T-helper 17 cell (primary cell): ENCODE measurements at places on chromosomes 16 and 17. TPM values are rescaled to one million over a fixed set of nuclear protein-coding genes. Genes with fewer than 3 reads are reported as not detected.

DNA sequence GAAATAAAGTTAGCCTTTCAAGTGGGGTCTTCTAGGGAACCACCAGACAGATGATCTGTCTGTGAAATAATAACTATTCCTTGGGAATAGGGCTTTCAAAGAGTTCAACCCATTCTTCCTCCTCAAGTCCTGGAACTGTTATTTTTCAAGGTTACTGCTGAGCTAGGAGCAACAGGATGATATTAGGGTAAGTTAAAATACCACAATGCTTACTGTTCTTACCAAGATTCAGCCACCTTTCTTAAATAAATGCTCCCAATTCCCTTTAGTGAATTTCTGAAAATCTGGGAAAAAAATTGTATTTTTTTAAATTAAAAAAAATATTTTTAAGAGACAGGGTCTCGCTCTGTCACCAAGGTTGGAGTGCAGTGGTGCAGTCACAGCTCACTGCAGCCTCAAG lies 26.9 kb upstream of the ALDH3A2 start:
- H3K27me3 ChIP-seq, result peaks cover 7% of the 10 kb centered on the region
- DNase-seq, result no peak
- H3K4me3 ChIP-seq, result no peak overlapping the region
- H3K4me1 ChIP-seq, result no peaks in the 10 kb centered on the region
- no peaks in the 10 kb centered on the region for H3K36me3 ChIP-seq

Gene NEK8
- 5.8 TPM for total RNA-seq

Gene TNFRSF13B
- total RNA-seq, result 1.1 TPM

- H3K4me3 ChIP-seq, result no peak overlapping the region
- no peaks in the 10 kb centered on the region for H3K27me3 ChIP-seq
- H3K36me3 ChIP-seq, result no peaks in the 10 kb centered on the region
- H3K4me1 ChIP-seq, result no peaks in the 10 kb centered on the region
- no peak overlapping the region for H3K27ac ChIP-seq
Observed at GRCh38 chr16:73864868-73865267, 431.7 kb upstream of the PSMD7 start.

Gene NPIPA3
- not detected for total RNA-seq

Gene MRPL38
- 107 TPM for total RNA-seq

DNA sequence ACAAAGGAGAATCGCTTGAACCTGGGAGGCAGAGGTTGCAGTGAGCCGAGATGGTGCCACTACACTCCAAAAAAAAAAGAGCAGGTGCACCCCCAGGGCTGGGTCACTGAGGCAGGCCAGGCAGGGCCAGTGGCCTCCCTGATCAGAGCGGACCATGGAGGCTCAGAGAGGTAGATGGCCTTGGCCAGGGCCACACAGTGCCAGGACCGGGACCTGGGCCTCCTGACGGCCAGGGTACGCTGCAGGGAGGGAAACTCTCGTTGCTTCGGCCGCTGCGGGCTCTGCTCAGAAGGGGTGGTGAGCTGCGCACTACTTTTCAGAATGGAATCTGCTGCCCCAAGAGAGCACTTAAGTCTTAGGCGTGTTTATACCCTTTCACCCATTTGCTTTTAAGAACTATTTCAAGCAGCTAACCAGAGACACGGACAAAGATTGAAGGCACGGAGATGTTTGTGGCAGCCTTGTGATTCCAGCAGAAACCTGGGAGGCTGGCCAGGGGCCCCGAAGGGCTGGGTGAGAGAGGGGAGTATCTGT lies 17.1 kb downstream of the MYO1C start:
- H3K36me3 ChIP-seq, result peaks cover 7% of the 10 kb centered on the region
- H3K27ac ChIP-seq, result peak overlapping the region; percentile 47
- no peak overlapping the region for H3K4me3 ChIP-seq
- no peaks in the 10 kb centered on the region for H3K27me3 ChIP-seq
- DNase-seq, result no peak
- H3K4me1 ChIP-seq, result peaks cover 12% of the 10 kb centered on the region

DNA sequence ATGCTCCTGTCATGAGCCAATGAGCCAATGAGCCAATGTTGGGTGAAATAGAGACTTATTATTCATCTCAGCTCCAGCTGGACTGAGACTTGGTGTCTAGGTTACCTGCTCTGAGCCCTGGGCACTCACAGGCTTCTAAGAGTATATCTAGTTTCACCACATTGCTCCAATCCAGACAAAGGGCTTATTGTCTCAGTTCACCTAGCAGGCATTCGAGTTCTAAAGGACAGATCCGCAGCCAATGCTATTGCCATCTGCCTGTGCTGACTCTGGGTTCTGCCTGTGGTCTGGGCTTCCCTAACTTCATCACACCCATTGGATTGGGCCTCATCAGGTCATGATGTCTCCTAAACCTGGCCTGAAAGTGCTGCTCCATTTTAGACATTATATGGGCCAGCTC lies 66.1 kb upstream of the HS3ST4 start:
- no peak overlapping the region for H3K27ac ChIP-seq
- no peaks in the 10 kb centered on the region for H3K36me3 ChIP-seq
- no peak for DNase-seq
- H3K4me3 ChIP-seq, result no peak overlapping the region
- H3K4me1 ChIP-seq, result no peaks in the 10 kb centered on the region
- peaks cover 9% of the 10 kb centered on the region for H3K27me3 ChIP-seq

GRCh38 chr16:57834936-57835335 lies 32.6 kb upstream of the KIFC3 start:
- no peak overlapping the region for H3K27ac ChIP-seq
- no peaks in the 10 kb centered on the region for H3K36me3 ChIP-seq

Gene CHST6
- total RNA-seq, result not detected

Gene SOCS1
- total RNA-seq, result 42.1 TPM

Gene RGS11
- total RNA-seq, result not detected

DNA sequence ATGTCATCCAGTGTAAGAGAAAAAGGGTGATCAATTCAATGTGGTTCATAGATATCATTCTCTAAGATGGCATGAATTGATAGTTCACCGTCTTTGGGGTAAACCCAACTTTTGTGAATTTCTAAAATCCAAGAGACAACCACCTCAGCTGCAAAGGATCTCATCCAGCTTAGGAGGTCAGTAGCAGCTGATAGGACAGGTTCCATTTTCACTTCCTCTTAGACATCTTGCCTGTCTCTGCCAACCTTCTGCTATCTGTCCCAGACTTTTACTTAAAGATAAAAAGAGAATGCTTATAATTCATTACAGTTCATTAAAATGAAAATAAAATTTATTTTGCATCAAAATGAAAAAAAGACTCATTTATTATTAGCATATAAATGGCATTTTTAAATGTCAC lies 468.2 kb downstream of the XYLT1 start:
- no peak overlapping the region for H3K27ac ChIP-seq
- no peak for DNase-seq
- peaks cover 4% of the 10 kb centered on the region for H3K4me1 ChIP-seq
- no peaks in the 10 kb centered on the region for H3K36me3 ChIP-seq
- no peak overlapping the region for H3K4me3 ChIP-seq

DNA sequence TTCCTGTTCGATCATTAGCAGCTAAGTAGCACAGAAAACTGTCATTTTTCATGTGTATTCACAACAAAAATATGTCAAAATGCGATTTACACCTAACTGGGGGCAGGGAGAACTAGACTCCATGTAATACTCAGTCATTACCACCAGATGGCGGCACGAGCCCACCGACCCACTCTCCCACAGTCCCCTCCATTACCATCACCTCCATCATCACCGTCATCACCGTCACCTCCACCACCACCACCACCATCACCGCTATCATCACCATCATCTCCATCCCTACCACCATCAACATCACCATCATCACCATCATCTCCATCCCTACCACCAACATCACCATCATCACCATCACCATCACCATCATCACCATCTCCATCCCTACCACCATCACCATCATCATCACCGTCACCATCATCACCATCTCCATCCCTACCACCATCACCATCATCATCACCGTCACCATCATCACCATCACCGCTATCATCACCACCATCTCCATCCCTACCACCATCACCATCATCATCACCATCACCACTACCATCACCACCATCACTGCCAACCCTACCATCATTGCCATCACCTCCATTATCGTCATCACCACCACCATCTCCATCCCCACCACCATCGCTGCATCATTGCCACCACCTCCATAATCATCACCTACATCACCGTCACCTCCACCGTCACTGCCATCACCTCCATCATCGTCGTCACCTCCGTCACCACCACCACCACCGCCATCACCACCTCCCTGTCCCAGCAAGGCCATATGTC lies 14.4 kb downstream of the NDUFAF8 start:
- DNase-seq, result no peak
- H3K4me3 ChIP-seq, result peak overlapping the region; percentile 88

Gene FAM20A
- 0.42 TPM for total RNA-seq

Gene CDH13
- total RNA-seq, result not detected

DNA sequence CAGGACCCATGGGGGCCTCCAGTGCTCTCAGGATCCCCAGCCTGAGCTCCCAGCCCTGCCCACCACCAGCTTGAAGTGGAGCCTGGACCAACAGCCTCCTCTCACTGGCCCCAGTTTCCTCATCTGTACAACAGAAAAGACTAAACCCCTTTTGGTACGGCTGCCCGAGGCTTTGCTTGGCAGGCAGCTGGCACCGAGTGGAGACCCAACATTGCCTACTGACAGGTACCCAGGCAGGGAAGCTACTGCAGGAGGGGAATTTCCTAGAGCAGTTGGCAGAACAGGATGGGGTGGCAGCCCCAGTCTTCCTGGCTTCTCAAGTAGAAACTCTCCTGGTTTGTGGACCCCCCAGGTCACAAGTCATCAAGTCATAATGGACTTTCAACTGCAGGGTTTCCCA lies 14.2 kb downstream of the SREBF1 start:
- peak overlapping the region; percentile 76 for H3K27ac ChIP-seq
- H3K4me3 ChIP-seq, result peak overlapping the region; percentile 61
- no peaks in the 10 kb centered on the region for H3K27me3 ChIP-seq
- peaks cover 56% of the 10 kb centered on the region for H3K4me1 ChIP-seq
- peaks cover 2% of the 10 kb centered on the region for H3K36me3 ChIP-seq
- DNase-seq, result no peak

GRCh38 chr17:34709158-34709754 lies 129.9 kb downstream of the TMEM132E start:
- no peak overlapping the region for H3K4me3 ChIP-seq
- H3K4me1 ChIP-seq, result no peaks in the 10 kb centered on the region
- peaks cover 2% of the 10 kb centered on the region for H3K36me3 ChIP-seq
- H3K27me3 ChIP-seq, result peaks cover 47% of the 10 kb centered on the region
- H3K27ac ChIP-seq, result no peak overlapping the region

Gene COL1A1
- 15.4 TPM for total RNA-seq

Gene ETV4
- not detected for total RNA-seq

DNA sequence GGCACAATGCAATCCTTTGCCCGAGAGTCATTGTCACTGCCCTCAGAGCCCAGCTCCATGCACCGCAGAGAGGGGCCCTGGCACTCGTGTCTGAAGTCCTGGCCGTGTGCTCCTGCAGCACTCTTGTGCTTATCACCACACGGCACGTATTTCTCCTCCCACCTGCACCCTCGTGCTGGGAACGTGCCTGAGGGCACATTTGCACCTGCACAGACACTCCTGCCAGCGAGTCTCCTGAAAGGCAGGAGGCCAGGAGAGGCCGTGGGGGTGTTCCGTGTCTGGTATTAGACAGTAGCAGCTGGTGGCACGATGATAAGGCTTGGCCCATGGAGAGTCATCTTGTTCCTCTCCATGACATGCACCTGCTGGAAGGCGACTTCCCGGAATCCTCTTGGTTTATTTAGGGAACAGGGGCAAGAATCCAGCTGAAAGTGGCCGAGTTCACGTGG lies 3.4 kb upstream of the ACSF3 start:
- no peak overlapping the region for H3K4me3 ChIP-seq
- no peak for DNase-seq
- peaks cover 13% of the 10 kb centered on the region for H3K4me1 ChIP-seq
- H3K36me3 ChIP-seq, result peaks cover 2% of the 10 kb centered on the region
- H3K27ac ChIP-seq, result peak overlapping the region; percentile 67
- H3K27me3 ChIP-seq, result peaks cover 37% of the 10 kb centered on the region

DNA sequence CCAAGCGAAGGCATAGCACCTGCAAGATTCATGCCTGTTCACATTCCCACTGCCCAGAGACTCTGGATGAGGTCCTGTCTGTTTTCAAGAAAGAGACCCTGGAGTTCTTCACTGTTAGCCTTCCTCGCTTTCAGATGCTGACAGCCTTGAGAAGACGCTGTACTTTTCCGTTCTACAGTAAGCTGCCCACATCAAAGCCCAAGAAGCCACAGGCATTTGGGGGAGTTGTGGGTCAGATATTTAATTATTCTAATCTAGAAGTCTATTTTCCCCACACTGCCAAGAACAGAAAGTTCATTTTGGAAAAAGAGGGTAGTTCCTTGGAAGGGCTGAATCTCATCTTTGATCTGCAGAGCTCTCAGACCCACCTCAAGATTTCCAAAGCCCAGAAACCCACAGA lies 127.9 kb downstream of the AXIN2 start:
- no peak for DNase-seq
- no peaks in the 10 kb centered on the region for H3K36me3 ChIP-seq
- H3K27me3 ChIP-seq, result peaks cover 21% of the 10 kb centered on the region
- H3K4me3 ChIP-seq, result peak overlapping the region; percentile 10
- H3K4me1 ChIP-seq, result peaks cover 8% of the 10 kb centered on the region

GRCh38 chr17:41813152-41813680 lies 412 bp downstream of the FKBP10 start:
- no peak overlapping the region for H3K27ac ChIP-seq
- peak overlapping the region; percentile 69 for H3K4me3 ChIP-seq
- DNase-seq, result no peak
- no peaks in the 10 kb centered on the region for H3K27me3 ChIP-seq

- no peak for DNase-seq
- H3K27ac ChIP-seq, result peak overlapping the region; percentile 47
Observed at GRCh38 chr16:57818377-57819064, 16.2 kb upstream of the KIFC3 start.

DNA sequence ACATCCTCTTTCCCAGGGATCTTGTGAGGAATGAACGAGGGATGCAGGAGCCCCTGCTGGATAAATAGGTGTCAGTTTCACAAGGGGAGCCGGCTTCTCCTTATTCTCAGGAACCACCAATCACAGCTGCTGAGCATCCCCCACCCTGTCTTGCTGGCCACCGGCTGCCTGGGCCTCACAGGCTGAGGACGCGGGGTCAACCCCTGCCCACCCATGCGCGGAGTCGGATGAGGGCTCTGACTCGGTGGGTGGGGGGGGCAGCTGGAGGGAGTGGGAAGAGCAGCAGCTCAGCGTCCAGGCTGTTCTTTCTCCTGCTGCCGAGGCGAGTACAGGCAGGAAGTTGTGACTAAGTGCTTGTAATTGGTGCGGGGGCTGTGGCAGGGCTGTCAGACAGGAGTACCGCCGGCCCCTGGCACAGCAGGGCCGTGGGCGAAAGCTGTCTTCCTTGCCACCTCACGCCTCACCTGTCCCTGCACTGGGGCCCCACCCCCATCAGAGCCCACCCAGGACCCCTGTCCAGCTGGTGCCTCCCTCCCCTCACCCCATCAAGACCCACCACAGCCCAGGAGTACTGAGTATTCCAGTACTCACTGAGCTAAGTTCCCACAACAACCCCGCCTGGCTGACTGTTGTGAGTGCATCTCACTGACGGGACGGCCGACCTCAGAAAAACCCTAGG lies 11.0 kb upstream of the DPEP1 start:
- H3K36me3 ChIP-seq, result no peaks in the 10 kb centered on the region
- peaks cover 14% of the 10 kb centered on the region for H3K4me1 ChIP-seq
- H3K27ac ChIP-seq, result no peak overlapping the region
